ENCODE measurements at places on chromosomes 1 and 21.

DNA sequence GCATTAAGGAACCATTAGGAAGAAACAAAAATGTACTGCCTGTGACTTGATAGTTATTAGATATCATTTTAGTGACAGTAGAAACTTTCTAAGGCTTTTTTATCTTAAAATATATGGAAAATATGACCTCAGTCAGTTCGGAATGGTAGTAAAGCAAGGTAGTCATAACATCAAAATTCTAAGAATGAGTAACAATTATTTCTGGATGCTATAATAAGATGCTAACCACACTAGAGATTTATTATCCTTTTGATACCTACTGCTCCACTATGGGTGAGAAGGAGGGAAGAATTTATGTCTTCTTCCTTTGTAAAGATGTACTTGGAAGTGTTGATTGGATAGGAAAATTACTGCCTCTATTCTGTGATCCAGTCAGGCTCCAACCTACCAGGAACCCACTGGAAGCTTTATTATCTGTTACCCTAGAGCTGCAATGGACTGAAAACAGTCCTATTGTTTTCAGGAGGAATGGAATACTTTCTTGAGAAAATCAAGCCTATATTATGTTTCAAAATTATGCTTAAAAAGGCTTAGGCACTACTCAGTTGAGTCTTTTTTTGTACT lies 8.8 kb downstream of the FMN2 start:
- no peak for DNase-seq

- no peak for DNase-seq
Observed at GRCh38 chr1:15275921-15276683, 29.1 kb downstream of the FHAD1 start.

- no peak for DNase-seq
Observed at GRCh38 chr1:111516005-111516535, 12.6 kb upstream of the ADORA3 start.

GRCh38 chr1:155934936-155935590 lies 850 bp upstream of the KHDC4 start:
- no peak for DNase-seq

- DNase-seq, result no peak
Observed at GRCh38 chr1:245571815-245572294, 417.1 kb downstream of the KIF26B start.

- no peak for DNase-seq
Observed at GRCh38 chr1:36387141-36387949, 1.6 kb upstream of the STK40 start.

- DNase-seq, result peak; percentile 52
Observed at GRCh38 chr1:94332516-94332915, 85.7 kb upstream of the ABCD3 start.

DNA sequence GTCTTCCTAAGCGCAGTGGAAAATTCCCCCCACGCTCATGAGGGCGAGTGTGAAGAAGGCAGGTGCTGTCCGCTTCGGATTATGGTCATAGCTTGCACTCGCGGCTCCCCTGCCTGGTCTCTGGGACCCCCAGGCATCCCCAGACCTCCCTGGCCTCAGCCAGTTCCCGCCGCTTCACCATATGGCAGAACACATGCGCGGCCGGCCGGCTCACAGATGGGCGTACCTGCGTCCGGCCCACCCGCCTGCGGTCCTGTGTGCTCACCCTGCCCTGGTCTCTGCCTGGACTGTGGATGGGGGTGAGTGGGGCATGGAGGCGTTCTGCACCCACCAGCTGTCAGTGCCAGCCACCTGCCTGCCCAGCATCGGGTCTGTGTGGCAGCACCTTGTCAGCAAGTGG lies 34.1 kb downstream of the PRKCZ start:
- DNase-seq, result no peak

DNA sequence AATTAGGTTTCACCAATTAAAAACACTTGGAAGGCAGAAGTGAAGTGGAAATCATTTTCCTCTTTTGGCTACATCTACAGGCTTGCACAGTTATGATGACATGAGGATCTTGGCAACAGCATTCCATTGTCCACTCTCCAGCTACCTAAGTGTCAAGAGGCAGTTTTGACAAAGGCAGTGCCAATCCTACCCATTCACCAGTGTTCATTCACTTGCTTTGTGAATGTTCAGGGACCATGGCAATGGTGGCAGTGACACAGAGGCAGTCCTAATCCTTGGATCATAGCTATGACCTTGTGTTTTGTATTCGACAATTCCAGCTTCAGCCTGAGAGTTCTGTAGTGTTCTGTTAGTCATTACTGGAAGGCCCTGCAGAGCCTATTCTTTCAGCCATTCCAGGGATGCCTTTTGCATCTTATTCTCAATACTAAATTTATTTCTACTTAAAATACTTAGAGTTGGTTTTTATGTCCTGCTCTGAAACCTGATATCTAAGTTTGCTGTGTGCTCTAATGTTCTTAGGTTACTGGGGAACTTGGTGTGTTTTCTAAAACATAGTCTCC lies 36.7 kb downstream of the CRB1 start:
- no peak for DNase-seq

DNA sequence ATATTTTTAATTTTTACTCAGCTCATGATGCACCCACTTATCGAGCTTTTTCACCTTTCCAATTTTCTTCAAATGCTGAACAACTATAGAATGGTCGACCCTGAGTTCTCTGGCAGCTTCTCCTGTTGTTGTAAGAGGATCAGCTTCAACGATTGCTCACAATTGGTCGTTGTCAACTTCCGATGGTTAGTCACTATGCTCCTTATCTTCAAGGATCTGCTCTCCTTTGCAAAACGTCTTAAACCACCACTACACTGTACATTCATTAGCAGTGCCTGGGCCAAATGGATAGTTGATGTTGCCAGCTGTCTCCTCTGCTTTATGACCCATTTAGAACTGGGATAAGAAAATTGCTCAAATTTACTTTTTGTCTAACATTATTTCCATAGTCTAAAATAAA lies 385.9 kb upstream of the LYPLAL1 start:
- no peak for DNase-seq

GRCh38 chr1:185693654-185694053 lies 40.5 kb upstream of the HMCN1 start:
- DNase-seq, result no peak

- no peak for DNase-seq
Observed at GRCh38 chr1:232709386-232709785, 79.5 kb upstream of the SIPA1L2 start.

GRCh38 chr1:33610391-33610790 lies 137.9 kb downstream of the ZSCAN20 start:
- DNase-seq, result no peak

DNA sequence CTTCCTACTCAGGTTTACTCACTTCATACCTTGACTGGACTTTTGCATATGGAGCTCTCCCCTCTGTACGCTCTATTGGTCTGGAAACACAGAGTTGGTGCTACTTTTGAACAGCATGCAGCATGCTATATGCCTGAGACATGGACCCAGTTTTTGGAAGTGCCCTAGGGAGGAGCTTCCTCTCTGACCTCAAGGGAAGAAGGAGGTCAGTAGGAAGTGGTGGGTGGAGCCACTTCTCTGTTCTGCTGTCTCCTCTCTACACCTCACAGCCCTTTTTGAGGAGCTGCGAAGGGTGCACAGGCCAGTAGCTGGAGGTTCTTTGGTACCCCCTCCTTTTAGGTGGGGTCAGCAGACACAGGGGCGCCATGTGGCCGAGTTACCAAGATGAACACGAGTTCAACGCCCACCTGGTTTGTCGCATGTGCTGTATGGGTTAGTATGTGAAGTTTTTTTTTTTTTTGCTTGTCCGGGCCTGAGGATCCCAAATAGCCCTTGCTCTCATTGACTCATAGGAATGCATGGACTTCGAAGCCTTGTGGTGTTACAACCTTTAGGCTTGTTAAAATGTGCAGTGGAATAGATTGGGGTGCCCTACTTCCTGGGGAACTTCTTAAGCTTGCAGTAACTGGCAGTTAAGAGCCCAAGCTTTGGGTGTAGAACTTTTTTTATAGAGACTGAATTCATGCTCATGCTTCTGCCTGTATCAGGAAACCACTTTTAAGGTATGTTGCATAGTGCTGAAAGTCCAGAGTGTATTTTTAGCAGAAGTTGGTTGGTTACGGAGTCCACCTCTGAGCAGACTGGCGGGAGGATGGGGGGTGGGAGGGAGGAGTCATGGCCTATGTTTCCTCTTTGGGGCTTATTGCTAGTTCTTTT lies 10.7 kb downstream of the MACF1 start:
- no peak for DNase-seq

- DNase-seq, result no peak
Observed at GRCh38 chr1:41681331-41682098, 197.0 kb upstream of the EDN2 start.

GRCh38 chr1:183249941-183250452 lies 63.9 kb downstream of the LAMC2 start:
- no peak for DNase-seq

DNA sequence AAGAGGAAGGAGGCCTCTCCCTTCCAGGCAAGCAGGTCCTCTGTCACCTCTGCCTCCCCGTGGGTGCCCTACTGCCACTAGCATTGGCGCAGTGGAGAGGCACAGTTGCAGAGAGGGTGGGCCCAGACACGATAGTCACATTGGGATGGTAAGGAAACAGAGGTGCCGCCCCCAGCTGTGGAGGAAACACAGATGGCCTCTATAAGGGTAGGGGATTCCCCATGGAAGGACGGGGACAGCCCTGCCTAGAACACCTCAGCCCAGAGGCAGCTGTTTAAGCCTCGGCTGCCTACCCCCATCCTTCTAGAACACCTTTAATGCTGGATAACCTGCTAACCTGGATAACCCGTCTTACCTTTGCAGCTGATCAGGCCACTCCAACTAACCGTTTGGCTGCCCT lies 65.7 kb upstream of the CNTN2 start:
- no peak for DNase-seq

DNA sequence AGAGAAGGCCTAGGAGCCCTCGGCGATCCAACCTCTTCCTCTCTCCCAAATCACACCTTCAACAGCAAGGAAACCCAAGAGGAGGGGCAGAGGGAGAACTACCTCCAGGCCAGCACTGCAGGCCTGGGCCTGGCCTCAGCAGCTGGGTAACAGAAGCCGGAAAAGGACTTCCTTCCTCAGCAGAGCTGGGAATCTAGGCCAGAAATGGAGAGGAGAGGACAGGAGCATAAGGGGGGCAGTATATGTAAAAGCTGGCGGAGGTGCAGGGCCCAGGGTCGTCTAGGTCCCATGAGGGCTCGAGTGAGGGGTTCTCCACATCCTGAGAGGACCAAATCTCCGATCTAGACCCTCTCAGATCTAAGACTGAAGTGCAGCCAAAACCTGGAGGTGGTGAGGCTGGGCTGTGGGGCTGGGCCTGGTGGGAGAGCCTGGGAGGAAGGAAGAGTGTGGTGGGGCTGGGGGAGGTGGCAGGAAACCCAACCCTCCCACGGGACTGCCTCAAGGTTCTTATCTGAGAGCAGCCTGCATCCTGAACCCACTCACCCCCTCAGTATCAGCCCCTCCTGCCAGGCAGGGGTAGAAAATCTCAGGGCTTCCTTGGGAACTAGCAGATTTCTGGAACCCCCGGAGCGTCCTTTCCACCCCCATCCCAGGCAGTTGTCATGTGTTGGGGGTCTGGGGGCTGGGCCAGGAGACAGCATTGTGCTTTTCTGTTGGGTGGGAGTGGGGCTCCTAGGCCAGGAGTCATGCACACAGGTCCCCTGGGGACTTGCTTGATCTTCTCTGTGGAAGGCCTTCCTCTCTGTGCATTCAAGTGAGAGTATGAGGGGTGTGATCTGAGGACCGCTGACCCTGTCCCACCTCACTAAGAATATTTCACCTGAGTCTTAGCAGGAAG lies 33.0 kb downstream of the PIK3C2B start:
- no peak for DNase-seq

GRCh38 chr1:114319418-114319817 lies 165.7 kb upstream of the SYT6 start:
- DNase-seq, result no peak

DNA sequence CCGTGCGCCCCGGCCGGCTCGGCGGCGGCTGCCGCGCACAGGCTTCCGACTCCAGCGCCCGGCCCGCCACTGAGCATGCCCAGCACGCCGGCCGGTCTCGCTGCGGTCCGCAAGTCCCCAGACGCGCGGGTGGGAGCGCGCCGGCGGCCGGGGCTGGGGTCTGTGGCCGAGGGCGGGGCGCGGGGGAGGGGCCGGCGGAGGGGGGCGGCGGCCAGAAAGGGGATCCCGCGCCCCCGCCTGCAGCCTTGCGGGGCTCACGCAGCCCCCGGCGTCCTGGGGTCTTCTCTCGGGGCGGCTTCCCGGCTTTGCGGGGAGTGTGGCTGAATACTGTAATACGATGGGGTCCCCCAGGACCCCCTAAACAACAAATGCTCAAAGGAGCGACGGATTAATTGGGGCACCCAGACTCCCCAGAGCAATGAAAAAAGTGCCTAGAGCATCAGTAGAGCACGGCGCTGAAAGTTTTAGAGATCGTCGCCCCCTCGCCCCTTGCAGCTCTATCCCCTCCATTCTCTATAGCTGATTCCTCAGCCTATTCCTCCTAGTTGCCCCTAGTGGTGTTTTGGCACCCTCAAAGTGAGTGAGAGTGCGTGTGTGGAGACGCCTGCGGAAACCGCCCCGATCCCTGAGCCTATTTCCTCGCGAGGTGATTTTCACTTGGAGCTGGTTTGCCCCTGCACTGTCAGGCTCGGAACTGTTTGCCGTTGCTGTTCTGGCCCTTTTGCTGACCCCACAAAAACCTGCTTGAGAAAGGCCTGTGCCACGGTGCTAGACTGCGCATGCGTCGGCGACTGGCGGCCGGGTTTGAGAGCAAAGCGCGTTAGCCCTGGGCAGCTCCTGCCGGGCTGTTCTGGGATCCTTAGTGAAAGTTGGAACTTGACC lies at the start of gene VAV3:
VAV3 (minus strand) TSS at position 71 of the 882 bp plus-strand sequence. CDS start 311 bp downstream, outside the sequence.
- DNase-seq, result peak; percentile 69

- DNase-seq, result no peak
Observed at GRCh38 chr1:219339466-219339865, 165.8 kb downstream of the LYPLAL1 start.

- DNase-seq, result peak; percentile 32
Observed at GRCh38 chr1:85109475-85109874, 61.2 kb upstream of the MCOLN3 start.

DNA sequence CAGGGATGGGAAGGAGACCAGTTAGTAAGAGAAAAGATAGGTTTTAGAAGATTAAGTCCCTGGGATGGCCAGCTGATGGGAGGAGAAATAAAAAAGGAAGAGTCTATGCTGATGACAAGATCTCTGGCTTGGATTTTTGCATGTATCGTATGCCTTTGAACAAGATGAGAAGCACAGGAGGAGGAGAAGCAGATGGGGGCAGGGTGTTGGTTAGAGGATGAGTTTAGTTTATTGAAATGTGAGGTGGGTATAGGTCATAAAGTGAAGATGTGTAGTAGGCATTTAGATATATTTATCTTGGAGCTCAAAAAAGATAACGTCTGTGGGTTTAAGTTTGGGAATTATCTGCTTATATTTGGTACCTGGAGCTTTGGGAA lies 1.4 kb downstream of the TIPRL start:
- no peak for DNase-seq

GRCh38 chr1:54052431-54052933 lies 522 bp downstream of the TMEM59 start:
- DNase-seq, result peak; percentile 32

- peak; percentile 78 for DNase-seq
Observed at GRCh38 chr1:67347688-67348472, 40.2 kb downstream of the IL12RB2 start.

Data from NCI-H748 treated with DMSO at 0.1 percent for 48 hours (cell line).